ENCODE measurements at places on chromosomes 4 and X.

DNA sequence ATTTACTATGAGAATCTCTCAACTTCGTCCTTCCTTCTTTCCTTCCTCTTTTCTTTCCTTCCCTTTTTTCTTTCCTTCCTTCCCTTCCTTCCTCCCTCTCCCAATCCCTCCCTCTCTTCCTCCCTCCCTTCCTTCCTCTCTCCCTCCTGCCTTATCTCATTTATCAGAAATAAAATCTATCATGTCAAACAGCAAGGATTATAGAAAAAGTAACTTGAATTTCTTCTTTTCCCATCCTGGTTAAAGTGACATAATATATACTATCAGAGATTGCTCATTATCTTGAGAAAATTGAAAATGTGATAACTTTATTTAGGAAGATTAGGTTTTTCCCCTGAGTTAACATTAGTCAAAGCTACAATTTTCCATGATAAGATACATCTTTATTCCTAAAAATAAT is 5.6 kb downstream of the TIGD4 start:
- no peak for DNase-seq

DNA sequence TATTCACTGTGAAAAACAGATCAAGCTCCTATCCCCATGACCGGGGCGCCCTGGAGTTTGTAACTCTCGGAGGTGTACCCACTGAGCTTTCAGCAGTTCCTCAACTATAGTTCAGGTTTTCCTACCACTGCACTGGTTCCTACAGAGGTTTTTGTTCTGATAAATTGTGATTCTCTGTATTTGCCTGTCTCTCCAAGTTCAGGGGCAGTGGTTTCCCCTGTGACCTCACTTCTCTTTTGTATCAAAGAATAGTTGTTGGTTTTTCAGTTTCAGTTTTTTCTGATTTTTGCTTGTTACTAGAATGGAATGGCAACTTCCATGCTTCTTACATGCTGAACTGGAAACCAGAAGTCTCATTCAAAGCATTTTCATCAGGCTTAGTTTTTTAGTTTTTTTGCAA is 56.8 kb upstream of the PLS3 start:
- DNase-seq, result no peak

DNA sequence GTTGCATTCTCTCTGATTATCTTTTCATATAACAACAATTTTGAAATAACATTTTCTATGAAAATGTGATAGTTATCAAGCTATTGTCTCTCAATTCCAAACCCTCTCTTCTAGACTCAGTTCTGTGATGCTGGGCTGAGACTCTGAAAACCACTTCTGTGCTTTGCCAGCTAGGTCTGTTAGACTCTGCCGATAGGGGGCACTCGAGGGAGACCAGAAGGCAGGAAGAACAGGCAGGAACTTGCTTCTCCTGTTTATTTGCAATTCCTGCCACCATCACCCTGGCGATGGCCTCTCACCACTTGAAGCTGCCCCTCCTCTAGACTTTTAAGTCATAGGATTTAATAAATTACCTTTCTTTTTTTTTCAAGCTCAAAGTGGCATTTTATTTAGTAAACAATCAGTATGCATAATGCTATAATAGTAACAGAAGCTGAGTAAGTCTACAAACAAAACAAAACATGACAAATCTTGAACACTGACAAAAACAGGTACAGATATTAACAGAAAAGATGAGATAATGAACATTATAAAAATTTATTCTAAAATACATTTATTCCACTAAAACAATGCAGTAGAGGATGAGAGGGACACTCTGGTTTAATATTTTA is 49.7 kb downstream of the RASL11B start:
- DNase-seq, result peak; percentile 83

DNA sequence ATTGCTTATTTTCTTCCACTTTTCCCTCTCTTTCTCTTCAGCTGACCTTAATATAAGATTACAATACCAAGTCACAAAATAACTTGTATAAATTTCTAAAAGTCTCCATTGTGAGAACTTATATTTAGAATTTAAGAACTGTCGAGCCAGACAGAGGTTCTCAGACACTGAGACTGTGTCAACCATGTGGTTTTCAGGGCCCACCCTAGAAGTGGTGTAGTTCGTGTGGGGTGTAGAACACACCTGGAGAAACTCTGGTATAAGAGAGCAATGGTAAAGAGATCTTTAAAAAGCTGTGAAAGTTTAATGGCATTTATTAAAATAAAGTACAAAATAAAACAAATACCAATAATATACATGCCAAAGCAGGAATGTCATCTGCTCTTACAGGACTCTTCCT is 19.7 kb downstream of the CPEB2 start:
- no peak for DNase-seq

GRCh38 chr4:85703096-85703495 is 228.1 kb downstream of the ARHGAP24 start:
- DNase-seq, result no peak

- DNase-seq, result no peak
Observed at GRCh38 chrX:135309430-135309923, at the start of gene ETDC. Gene ETDC, plus strand, starts transcription at chrX:135309480. Its CDS starts 0 bp downstream, at chrX:135309480.

DNA sequence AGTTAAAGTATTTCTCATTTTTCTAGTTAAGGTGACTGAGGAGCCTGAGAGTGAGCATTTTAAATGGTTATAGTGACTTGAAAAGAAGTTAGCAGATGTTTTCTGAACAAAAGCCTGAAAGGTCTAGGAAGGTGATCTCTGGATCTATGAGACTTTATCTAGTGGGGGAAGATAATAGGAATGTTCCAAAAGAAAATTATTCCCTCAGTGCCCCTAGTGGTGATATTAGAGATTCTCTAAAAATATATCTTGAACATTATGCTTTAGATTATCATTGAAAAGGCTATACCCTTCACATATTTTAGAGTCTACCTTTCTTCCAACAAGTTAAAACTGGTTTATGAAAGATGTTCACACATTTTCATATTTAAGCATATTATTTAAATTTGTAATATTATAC is 69.0 kb upstream of the SPANXN1 start:
- no peak for DNase-seq

Measured in stimulated activated naive CD8-positive, alpha-beta T cell treated with anti-CD3 and anti-CD28 coated beads, Interleukin-15, Interleukin-2, amounts not matched to agents 100 U/mL and 50 U/mL, for 24 hours (primary cell).